ENCODE measurements at places on chromosomes 11 and 22.

DNA sequence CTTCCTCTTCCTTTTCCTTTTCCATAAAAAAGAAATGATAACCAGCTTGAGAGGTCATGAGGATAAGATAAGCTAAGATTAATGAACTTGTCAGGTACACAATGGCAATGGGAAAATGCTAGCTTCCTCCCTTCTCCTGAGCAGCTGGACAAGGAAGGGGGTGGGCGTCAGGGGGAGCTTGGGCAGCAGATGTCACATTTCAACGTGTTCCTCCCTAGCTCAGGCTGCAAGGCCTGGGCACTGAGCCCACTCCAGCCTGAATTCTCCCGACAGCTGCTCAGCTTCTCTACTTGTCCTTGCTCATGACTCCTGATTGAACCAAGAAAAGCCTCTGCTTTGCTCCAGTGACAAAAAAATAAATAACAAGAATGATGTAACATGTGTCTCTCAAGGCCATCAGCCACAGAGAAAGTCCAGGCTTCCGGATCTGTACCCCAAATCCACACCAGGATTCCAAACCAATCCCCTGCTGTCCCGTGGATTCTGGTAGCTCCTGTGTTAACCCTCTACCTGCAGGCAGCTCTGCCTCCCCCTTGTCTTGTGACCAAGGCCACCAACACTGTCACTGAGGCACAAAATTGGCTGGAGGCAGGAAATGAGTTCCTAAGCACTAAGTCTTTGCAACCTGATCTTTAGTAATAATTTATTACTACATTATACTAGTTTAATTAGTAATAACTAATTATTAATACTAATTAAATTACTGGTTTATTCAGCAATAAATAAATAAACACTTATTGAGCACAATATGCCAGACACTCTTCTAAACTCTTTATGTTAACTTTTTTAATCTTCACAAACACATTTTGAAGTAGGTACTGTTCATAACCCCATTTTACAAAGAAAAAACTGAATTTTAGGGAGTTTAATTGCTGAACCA lies 146.5 kb downstream of the CCDC34 start:
- peak; percentile 30 for DNase-seq

DNA sequence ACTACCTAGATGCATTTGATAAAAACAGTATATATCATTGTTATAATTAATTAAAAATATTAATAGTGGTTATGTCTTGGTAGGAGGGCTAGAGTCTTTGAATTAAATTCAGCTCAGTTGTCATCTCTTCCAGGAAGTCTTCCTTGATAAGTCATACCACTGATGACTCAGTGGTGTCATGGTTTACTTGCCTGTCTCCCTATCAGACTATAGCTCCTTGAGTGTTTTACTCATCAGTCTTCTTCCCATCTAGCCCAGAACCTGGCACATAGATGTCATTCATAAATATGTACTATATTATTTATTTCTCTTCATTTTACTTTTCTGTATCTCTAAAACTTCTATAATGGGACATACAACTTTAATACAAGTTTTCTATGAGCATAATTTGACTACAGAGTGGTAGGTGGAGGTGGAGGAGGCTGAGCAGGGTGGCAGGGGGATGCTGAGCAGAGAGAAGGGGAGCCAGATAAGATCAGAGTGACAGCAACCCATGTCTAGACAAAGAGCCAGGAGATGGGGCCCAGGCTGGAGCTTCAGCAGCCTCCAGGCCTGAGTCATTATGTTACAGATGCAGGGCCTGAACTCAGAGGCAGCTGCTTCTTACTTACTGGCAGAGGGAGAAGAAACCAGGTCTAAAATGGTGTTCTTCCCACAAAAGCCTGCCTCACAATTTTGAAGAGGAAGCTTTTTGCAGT lies 82.3 kb upstream of the PHOX2A start:
- DNase-seq = peak; percentile 61

DNA sequence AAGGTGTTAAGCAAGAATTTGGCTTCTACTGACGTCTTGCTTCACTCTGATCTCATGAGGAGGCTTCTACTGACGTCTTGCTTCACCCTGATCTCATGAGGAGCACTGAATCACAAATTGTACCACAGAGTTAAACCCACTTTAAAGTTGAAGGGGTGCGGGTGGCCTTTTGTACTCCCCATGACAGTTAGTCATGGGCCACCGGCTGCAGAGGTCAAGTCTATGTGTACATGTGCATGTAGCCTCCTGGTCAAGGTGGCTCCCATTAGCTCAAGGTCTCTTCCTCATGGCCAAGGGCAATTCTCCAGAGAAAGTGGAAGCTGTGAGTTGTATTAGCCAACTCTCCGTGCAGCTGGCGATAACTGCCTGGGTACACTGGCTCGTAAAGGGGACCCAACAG lies 23.1 kb upstream of the FZD4 start:
- no peak for DNase-seq

GRCh38 chr11:12409621-12410005 lies 32.2 kb downstream of the PARVA start:
- no peak for DNase-seq

DNA sequence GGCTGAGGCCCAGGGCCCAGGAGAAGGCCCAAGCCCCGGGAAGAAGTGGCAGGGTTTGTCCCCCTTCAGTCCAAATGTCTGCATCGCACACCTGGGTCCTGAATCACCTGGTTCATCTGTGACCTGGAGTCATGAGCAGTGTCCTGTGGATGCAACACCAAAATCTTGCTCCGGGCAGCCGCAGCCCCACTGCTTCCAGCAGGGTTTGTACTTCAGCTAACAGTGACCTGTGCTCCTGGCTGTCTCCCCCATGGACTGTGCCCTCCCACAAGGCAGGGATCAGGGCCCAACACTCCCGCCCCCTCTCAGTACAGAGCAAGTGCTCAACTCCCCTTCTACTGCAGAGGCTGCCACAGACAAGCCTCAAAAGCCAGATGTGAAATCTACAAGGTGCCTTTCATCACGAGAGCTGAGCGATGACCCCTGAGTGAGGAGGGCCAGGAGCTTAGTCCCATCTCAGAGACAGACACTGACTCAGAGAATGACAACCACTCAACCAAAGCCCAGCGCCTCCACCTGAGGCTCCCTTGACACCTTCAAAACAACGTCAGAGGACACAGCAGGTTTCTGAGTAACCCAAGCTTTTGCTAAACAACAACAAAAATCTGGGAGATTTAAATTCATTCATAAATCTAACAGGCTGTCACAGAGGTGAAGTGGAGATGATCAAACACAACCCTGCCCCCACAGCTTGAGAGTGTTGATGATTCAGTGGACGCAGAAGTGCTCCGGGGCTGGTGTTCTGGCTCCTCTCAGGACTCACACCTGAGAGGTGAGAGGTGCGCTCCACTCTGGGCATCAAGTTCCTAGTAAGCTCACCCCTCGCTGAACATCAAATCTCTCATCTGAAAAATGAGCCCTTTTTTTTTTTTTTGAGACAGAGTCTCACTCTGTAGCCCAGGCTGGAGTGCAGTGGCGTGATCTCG lies 3.4 kb downstream of the KIAA0930 start:
- DNase-seq = no peak

DNA sequence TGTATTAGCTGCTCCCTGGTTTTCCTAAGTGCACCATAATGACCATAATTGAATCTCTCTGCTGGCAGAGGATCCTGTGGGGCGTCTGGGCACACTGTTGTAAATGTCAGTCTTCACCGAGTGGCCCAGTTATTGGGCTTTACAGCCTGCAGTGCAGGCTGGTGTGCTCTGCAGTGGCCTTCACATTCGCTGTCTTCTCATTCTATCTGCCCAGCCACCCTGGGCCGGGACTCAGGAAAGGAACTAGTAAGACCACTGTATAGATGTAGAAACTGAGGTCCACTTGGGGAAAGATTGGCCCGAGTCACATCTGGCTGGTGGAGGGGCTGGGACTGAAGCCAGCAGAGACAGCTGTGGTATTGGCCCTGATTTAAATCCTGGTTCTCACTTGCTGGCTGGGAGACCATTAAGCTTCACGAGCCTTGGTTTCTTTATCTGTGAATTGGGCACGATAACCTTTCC lies 49.3 kb downstream of the TSPAN18 start:
- DNase-seq = no peak

GRCh38 chr22:41563051-41563711 lies 2.4 kb downstream of the CSDC2 start:
- DNase-seq = peak; percentile 80

DNA sequence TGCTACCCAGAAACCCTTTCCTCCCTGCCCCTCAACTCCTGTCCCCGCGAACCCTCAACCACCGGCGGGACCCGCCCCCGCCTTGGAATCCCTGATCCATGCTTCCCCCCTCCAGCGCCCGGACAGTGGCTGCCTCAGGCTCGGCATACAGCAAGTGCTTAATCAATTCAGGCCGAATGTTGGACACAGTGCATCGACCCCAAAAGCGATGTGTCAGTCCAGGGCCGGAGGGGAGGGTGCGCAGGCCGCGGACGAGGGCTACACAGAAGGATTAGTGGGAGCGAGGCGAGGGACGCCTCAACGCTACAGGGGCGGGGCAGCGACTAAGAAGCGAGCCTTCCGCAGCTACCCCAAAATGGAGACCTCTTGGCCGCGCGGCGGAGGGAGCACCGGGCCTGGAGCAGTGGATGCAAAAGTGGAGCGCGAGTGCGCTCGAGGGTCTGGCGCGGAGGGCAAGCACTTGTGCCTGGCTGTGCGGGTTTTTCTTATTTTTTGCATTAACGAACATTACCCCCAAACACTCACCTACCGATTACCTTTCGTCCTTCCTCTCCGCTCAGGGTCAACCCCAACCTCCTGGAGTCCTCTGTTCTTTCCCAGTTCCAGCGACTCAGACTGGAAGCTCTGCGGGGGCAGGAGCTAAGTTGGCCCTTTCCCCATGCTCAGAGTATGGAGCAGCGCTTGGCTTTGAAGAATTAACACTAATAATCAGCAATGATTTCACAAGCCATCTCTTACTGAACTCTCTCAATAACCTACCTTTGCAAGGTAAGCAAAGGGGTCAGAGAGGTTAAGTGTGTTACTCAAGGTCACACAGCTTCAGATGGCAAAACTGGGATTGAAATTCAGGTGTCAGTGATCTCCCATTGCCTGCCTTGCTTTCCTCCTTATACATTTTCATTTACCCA lies 30.0 kb upstream of the WNT11 start:
- DNase-seq = peak; percentile 81

GRCh38 chr11:7143908-7144307 lies 55.1 kb downstream of the RBMXL2 start:
- no peak for DNase-seq

DNA sequence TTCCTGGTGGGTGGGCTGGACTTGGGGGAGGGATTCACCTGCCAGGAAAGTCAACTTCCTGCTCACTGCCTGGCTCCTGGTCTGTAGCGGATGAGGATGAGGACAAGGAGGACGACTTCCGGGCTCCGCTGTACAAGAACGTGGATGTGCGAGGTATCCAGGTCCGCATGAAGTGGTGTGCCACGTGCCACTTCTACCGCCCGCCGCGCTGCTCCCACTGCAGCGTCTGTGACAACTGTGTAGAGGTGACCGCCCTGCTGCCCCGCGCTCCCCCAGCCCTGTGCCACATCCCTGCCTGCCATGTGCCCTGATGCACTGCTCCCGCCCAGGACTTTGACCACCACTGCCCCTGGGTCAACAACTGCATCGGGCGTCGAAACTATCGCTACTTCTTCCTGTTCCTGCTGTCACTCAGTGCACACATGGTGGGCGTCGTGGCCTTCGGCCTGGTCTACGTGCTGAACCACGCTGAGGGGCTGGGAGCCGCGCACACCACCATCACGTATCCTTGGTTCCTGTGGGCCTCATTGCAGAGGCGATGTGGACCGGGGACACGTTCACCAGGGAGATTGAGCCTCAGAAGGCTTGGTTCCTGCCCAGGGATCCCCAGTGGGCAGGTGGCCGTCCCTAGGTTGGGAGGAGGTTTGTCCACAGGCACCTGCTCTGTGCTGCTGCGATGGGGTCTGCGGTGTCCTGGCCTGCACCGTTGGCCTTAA lies 7.9 kb downstream of the ZDHHC8 start:
- no peak for DNase-seq

Data from GM03348 (cell line).